ENCODE measurements at places on chromosomes 7 and 10.

GRCh38 chr7:17646253-17646956, 293.9 kb downstream of the SNX13 start:
- DNase-seq, result no peak

GRCh38 chr10:71911296-71911953, 52.8 kb upstream of the CHST3 start:
- no peak for DNase-seq

- no peak for DNase-seq
Observed at GRCh38 chr10:113494761-113495160, 58.1 kb upstream of the HABP2 start.

DNA sequence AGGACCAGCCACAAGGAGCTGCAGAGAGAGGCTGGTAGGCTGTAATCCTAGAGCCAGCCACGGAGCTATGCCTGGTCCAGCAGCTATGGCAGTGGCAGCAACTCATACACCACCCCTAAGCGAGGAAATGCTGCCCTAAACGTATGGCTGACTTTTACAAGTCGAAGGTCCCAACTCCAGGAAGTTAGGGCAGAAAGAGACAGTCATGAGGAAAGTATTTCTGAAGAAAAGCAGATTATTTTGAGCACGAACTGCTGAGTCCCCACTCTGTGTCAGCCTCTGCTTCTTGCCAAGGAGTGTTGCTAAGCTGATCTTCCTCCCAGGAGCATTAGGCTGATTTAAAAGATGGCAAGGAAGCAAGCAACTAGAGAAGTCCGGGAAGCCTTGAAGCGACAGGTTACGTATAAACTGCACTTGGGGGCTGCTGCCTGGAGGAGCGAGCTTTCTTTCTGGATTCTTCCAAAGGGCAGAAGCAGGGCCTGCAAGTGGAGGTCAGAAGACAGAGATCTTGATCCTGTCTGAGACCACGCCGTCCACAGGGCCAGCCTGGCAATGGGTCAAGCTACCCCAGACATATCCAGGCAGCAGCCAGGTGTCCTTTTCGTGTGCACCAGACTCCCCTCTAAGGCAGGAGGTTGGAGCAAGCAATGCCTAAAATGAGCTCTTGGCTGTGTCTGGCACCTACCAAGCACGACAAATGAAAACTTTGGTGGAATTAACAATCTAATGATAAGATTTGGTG, 39.4 kb downstream of the PLXNA4 start:
- no peak for DNase-seq

DNA sequence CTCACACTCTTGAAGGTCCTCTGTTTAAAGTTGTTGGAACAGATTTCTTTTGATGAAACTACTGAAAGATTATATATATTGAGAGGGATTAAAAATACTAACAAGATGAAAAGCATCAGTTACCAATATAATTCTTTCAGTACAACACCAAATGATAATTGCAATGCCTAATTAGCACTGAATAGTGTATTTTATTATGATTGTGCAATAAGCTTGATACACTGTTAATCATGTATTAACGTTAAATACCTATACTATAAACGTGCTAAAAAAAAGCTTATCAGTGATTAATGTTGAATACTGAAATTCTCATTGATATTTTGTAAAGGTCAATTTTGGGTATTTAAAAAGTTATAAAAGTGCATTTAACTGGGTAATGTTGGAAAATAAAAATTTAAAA, 61.5 kb downstream of the HIBADH start:
- no peak for DNase-seq

DNA sequence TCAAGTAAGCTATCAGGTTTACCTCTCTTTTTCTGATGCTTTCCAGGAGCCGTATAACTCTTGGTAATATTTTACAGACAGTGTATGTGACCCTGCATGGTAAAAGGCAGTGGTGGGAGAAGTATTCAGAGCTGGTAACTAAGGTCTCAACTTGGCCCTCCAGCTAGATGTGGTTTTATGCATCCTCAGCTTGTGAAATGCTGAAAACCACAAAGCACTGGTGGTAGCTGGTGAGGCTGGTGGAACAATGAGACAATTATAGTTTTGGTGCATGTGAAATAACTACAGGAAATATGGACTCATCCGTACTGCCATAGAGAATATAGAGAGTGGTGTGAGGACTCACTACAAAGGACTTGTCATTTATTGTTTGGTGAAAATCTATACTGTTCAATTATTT, 383.0 kb upstream of the PCDH15 start:
- no peak for DNase-seq

DNA sequence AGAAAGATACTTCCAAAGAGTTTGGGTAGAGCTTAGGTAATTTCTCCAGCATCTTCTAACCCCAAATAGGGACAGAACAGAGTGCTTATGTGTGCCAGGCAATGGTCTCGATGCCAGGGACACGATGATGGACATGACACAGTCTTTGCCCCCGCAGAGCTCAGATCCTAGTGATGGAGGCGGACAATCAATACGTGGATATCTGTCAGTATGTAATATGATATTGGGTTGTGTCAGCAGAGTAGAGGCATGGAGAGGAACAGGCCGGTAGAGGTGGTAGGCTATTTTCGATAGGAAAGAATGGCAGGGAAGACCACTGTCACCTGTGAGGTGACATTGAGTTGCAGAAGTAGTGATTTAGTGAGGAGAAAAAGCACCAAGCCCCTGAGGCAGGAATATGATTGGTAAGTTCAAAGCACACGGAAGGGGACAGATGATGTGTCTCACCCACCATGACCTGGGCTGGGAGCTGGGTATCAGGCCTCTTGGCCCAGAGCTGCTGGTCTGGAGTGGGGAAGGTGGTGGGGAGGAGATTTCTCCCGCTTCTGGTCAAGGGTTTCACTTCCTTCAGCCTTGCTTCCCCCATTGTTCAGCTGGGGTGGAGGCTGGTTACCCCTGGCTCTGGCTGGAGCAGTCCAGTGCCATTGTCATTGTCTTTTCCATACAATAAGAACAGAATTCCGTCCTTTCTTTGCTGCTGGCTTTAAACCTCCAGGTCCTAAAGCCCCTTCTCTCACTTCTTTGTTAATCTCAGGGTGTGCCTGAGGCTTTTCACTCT, 36.0 kb upstream of the SRGN start:
- no peak for DNase-seq

- no peak for DNase-seq
Observed at GRCh38 chr10:34941471-34942357, 126.6 kb upstream of the PARD3 start.

GRCh38 chr10:24449321-24449740, 240.4 kb downstream of the KIAA1217 start:
- DNase-seq, result no peak

DNA sequence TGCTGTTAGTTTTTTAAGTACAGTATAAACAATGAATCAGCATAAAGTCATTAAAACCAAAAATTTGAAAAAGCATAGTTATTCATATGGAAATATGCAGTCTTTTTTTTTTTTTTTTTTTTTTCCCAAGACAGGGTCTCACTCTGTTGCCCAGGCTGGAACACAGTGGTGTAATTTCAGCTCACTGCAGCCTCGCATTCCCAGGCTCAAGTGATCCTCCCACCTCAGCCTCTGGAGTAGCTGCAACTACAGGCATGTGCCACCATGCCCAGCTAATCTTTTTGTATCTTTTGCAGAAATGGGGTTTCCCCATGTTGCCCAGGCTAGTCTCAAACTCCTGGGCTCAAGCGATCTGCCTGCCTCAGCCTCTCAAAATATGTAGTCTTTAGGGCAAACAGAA, 182.0 kb downstream of the SEMA3E start:
- no peak for DNase-seq

DNA sequence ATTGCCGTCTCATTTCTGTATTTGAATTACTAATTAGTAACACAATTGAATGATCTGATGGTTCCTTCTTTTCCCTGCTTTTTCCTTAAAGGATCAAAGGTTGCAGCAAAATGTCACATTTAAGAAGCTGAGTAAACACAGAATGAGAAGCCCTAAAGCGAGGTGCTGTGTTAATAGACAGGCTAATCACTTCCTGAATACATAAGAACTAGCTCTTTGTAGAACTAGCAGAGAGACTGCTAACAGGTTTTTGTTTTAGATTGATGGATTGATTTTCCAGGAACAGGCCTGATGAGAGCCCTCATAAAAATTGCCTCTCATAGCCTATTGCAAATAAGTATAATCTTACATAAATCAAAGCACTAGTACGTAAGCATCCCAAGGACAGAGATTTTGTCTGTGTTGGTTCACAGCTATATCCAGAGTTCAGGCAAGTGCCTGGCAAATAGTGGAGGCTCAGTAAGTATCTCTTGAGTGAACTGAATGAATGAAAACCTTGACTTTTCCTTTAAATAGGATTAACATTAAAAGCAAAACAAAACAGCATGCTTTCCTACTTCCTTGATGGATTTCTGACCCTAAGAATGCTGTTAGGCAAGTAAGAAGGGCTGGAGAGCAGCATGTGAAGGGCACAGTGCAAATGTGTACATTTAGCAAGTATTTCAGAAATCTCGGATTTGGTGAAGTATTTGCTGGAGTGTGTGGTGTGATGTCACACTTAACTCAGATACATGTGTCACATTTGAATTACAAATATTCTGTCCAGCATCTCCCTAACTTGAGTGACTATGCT, 3.3 kb downstream of the TMEM229A start:
- no peak for DNase-seq

GRCh38 chr10:70565556-70566514, 36.7 kb downstream of the PRF1 start:
- no peak for DNase-seq

- peak; percentile 31 for DNase-seq
Observed at GRCh38 chr7:148276314-148277041, 314.1 kb upstream of the C7orf33 start.

DNA sequence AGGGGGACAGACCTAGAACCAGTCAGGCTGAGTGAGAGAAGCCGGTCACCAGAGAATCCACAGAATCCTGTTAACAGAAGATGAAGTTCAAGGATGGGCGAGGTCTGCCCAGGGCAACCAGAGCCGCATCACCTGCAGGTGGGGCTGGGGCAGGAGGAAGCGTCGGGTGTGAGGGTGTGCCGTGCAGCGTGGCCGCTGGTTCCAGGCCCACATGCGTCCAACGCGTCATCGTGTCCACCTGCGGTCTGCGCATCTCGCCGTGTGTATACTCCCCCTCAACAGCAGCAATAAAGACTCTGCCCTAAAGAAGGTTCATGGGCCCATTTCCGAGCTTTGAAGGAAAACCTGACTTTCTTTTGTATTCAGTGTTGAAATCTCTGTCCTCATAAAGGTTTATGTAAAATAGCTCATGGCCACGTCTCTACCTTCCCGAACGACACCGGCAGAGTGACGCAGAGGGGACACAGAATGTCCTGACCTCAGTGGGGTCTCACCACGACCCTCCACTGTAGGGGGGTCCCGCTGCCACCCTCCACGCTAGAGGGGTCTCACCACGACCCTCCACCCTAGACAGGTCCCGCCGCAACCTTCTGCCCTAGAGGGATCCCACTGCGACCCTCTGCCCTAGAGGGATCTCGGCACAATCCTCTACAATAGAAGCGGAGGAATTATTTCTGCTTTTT, 446.9 kb downstream of the PTPRN2 start:
- no peak for DNase-seq

DNA sequence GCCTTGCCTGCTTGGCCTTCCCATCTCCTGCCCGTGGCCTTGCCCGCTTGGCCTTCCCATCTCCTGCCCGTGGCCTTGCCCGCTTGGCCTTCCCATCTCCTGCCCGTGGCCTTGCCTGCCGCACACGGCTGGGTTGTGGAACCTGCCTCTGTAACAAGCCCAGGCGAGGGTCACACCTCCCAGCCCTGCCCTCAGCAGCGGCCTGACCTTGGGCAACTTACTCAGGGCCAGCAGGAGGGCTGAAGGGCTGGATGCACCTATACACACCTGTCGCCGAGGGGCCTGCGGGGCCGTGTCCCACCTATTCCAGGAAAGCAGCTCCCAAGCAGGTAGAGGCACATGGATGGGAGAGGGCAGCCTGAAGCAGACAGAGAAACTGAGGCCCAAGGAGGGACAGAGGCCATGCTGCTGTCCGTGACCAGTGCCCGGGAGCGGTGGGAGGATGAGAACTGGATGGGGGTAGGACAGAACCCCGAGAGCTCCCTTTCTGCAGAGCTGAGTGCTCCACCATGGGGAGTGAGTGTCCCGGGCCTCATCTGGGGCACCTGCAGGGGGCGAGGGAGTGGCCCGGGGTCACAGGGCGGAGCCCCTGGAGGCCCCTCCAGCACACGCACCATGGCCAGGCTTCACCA, 277.6 kb downstream of the ELFN1 start:
- no peak for DNase-seq

DNA sequence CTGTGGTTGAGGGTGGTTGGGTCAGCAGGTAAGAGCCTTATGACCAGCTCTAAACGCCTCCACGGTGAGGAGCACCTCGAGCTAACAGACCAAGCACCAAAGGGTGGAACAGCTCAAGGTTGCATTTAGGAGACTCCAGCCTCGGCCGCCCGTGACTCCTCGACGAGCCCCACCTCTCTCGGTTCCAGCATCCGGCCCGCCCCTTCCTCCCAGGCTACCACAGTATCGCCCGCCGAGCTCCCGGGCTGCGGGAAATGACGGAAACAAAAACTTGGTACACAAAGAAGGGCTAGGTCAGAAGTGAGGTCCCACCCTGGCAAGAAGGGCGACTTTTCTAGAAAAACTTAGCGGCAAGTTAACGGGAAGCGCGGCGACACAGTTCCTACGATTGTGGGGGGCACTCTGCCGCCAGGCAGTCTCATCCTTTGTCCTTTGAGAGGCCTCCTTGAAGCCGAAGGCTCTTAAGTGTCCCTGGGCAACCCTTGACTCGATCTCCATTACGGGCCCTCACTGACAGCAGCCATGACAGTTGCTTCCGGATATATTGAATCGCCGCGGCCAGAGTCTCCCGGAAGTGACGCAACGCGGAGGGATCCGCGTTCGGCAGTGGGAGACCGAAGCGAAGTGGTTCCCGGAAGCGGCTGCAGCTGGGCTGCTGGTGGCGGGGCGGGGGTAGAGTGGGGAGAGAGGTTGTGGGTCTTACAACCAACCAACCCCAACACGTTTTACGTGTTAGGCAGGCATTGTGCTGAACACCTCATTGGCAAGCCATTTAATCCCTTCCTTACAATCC, 40.2 kb upstream of the ZNF518A start:
- DNase-seq, result peak; percentile 98

- DNase-seq, result no peak
Observed at GRCh38 chr10:104690959-104691358, 49.9 kb downstream of the SORCS3 start.
